ENCODE measurements at places on chromosomes 7 and 10.

DNA sequence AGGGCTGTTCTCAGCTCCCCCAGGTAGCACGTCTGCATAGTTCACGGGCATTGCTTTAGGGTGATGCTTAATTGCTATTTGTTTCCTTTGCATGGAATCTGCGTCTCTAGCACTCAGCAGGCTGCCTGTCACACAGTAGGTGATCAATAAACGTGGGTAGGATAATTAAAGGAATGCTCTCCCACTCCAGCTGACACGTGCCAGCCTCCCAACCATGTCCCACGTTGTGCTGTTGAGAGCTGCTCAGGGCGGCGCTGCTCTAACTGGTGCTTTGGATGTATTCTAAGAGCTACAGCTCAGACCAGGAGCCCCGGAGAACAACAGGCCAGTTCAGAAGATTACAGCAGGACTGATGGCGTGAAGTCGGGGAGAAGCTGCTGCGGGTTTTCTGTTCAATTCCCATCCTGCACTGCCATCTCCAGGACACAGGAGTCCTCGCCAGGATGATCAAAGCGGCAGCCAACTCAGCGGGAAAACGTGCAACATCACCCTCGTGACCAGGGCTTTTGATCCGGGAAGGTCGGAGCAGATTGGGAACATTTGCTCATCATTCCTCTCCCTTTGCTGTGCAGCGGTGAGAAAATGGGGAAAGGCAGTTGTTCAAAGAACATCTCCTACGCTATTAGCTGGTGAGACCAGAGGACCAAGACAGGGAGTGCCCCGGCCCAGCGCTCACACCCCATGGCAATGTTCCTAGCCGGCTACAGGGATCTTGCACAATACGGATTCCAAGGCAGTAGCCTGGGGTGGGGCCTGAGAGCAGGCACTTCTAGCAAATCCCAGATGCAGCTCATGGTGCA lies 50.5 kb upstream of the FOXK1 start:
- peak; percentile 85 for DNase-seq

- no peak for DNase-seq
Measured at GRCh38 chr7:44794331-44794730, 2.1 kb upstream of the PPIA start.

GRCh38 chr10:70424320-70424719 lies 17.2 kb downstream of the NODAL start:
- DNase-seq, result no peak

- DNase-seq, result no peak
Measured at GRCh38 chr10:78332012-78332411, 298.3 kb downstream of the RPS24 start.

DNA sequence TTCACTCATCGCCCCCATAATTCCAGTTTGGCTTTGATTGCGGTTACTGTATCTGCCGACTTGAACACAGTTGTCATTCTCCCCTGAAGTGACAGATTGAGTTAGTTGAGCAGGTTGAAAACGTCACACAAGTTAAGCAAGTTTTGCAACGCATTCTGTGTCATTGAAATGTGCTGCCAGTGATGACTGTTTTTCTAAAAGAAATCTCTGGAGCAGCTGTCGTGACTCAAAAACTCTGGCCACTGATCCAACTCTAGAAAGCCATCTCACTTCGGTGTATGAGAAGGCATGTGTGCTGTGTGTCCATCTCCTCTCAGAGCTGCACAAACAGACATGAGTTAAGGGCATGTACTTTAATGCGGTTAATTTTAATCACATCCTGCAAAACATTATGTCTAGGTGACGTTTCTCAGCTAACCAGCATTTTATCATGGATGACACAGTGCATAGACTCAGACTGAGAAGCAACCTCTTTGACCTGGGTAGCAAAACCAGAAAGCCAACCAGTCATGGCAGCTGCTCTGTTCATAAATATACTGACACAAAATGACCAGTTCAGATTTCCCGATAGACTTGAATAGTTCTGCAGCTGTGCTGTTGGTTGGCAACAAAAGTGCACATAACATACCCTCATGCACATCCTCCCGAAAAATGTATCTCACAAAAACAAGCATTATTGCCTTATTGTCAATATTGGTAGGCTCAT lies 69.3 kb downstream of the CSTF2T start:
- DNase-seq, result no peak

DNA sequence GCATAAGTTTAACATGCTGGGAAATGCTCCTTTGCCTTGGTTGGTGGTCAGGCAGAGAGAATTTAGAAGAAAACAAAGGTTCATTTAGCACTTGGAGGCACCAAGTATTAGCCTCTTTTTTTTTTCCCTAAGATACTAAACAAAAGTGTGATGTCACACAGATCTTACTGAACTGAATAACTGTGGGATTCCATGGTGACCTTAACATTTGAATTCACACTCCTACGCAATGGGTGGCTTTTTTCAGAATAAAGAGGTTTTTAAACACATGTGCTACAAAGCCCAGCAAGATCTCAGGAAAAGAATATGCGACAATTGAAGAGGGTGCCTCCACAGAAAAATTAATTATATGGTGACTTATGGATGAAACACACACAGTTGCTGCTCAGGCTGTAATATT lies 133.4 kb upstream of the ABCB5 start:
- no peak for DNase-seq

GRCh38 chr7:129238546-129238945 lies 13.7 kb downstream of the AHCYL2 start:
- DNase-seq, result no peak

DNA sequence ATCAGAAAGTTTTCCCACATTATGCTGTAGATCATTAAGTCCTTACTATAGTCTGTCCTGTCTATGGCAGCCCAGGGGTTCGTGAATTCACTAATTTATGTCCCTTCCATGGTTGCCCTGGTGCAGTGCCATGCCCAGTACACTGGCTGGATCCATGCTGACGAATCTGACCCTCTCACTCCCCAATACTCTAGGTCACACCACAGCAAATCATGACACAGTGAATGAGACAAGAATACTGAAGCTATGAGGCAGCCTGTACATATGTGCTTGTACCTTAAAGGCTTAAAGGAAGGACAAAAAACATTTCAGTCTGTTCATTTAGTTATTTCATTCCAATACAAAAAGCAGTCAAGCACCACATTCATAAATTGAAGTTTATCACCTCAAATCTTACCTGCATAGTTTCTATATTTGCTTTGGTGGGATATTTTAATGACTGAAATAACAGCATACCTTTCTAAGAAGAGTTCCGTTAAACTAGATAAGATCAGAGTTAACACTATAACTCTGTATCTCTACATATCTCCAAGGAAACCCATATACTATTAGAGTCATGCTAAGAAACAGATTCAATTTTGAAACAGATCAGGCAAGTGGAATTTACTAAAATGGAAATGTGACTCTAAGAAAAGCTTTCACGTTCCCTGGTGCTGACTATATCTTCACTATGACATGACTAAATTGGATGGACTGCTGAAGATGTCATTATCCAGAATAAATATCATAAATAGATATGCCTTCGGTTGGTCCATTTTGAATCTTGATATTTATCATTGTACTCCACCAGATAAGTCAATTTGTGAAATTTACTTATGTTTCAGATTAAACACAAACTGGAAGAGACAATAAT lies 36.7 kb downstream of the OSBPL3 start:
- no peak for DNase-seq

DNA sequence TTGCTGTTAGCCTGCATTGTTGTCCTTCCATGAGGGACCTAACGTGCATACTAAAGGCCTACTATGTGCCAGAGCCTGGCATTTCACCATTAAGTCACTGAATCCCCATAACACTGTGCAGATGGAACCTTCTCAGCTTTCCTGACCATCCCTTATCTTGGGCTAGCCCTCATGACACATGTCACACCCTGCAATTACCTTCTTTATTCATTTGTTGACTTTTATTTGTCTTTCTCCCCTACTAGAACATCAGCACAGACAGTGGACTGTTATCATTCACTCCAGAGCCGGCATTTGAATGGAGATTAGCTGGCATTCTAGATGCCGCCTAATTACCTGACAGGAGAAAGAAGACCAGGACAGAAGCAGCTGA lies 471.1 kb upstream of the GALNT17 start:
- no peak for DNase-seq

DNA sequence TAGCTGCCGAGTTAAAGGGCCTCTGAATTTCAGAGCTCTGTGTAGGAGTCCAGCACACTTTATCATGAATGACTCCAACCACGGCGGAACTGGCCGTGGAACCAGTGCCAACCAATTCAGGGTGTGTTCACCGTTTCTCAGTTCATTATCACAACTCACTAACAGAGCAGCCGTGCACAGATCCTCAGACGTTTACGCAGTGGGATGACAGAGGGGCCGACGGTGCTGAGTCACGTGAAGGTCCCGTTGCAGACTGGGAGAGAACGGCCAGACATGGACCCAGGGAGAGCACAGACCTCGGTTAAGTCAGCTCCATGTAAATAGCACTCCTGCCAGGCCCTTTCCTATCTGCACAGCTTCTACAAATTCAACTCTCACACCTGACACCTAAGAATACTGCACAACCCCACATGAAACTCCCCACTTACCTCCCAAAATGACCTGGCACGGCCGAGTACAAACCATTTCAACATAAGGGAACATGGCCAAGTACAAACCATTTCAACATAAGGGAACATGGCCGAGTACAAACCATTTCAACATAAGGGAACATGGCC lies 95.5 kb downstream of the DIP2C start:
- no peak for DNase-seq

- peak; percentile 38 for DNase-seq
Measured at GRCh38 chr7:88344956-88345832, 38.5 kb upstream of the STEAP4 start.

GRCh38 chr10:88190540-88191235 lies 327.3 kb downstream of the PTEN start:
- no peak for DNase-seq

DNA sequence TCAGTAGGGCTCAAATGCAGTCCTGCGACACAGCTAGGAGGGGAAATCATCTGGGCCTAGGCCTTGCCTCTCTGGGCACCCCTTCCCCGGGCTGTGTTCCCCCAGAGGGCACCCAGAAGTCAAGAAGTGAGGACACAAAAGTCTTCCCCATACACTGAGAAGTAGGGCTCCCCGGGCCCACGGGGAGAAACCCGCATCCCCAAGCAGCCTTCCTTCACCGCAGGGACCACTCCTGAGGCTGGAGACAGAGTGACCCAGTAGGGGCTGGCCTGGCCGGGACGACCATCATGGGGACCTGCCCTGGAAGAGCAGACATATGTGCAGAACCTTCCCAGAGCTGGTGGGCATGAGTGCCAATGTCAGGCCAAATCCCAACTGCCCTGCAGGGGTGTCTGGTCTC lies 163.5 kb downstream of the GFRA1 start:
- DNase-seq, result no peak

DNA sequence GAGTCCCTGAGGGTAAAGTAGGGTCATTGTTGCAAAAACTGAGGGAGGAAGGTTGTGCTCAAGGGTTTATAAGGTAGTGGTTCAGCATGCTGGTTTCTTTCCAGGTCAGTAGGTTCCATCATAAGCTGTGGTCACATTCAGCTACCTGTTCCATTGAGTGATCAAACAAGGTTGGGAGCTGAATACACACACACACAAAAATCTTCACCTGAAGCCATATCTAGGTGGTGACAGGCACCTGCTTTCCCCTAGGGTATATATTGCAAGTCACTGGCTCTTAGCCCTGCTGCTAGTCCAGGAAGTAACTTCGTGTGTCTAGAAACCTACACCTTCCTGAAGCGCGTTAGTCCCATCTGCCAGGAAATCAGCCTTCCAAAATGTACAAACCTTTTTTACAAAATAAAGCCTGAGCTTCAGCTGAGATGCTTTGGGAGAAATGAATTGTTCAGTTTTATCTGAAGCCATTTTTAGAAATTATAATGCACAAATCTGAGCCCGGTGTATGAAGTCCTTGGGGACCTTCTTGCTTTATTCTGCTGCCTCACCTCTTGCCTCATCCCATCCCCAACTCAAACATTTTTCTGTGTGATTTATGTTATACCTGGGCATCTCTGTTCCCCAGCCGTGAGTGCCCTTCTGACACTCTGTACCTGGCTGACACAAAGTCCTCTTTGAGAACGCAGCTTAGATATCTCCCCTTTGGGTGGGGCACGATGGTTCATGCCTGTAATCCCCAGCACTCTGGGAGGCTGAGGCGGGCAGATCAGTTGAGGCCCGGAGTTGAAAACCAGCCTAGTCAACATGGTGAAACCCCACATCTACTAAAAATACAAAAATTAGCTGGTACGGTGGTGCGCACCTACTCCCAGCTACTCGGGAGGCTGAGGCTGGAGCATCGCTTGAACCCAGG lies 10.6 kb upstream of the LAMTOR4 start:
- DNase-seq, result no peak

DNA sequence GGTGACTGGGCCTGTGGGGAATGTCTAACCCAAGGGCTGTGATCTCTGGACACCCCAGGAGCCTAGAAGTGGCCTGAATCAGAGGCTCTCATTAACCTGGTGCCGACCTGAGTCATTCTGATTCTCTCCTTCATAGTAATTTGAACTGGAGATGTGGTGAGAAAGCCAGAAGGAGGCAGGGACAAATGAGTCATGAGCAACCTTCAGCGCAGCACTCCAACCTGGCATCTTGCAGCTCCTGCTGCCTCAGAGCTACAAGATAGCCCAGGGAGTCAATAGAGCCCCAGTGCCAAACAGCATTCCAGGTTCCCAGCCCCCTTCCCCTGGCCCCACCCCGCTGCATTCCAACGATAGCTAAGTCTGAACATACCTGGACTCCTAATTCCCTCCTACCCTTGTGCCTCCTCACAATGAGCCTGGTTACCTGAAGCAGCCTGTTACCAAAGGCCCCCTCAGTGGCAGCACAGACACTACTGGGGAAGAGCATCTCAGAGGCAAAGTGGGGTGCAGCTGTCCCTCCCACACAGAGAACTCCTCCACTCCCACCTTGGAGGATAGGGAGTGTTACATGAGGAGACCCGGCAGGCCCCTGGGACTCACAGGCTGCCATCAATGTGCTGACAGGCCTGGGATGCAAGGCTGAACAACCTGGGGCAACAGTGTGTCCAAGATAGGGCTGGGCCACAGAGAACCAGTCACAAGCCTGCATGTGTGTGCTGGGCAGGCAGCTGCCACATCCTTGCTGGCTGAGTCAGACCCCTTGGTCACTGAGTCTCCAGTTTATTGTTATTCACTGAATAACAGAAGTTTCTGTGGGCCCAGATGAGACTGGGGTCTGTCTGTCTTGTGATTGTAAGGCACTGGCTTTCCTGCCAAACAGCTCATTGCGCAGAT lies 76.8 kb upstream of the LEP start:
- DNase-seq, result no peak

DNA sequence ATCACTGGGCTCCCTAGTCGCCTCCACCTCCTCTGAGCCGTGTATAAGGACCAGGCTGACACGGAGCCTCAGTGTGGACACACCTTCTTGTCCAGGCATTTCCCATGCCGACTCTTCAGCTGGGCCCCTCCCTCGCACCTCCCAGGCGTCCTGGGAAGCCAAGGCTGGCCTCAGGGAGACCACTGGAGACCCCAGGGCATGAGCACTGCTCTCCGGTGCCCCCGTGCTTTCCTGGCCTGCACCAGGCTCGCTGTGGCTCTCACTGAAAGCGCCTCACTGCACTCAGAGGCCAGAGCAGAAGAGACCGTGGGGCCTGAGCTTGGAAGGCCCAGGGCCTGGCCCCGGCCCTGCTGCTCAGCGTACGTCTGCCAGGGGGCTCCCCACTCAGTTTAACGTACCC lies 31.4 kb downstream of the LRRC27 start:
- DNase-seq, result no peak

- DNase-seq, result peak; percentile 28
Measured at GRCh38 chr7:15922002-15922401, 235.5 kb upstream of the MEOX2 start.

- peak; percentile 48 for DNase-seq
Measured at GRCh38 chr7:26648554-26648953, 215.8 kb downstream of the SKAP2 start.

All from lung microvascular endothelial cell (primary cell).